ENCODE measurements at places on chromosomes 13 and 19. TPM values are rescaled to one million over a fixed set of nuclear protein-coding genes. Genes with fewer than 3 reads are reported as not detected.

- no peak for DNase-seq
These were observed 19.0 kb upstream of the POP4 start for GRCh38 chr19:29587059-29587458.

Gene ADM5
- 9.2 TPM for total RNA-seq

- DNase-seq: no peak
These were observed 20.6 kb downstream of the MTMR6 start for GRCh38 chr13:25266706-25267105.

GRCh38 chr19:40718774-40719391, 2.0 kb downstream of the ITPKC start:
- DNase-seq: peak; percentile 96

- DNase-seq: peak; percentile 81
These were observed 3.9 kb downstream of the IRF2BP1 start for GRCh38 chr19:45881909-45882528.

DNA sequence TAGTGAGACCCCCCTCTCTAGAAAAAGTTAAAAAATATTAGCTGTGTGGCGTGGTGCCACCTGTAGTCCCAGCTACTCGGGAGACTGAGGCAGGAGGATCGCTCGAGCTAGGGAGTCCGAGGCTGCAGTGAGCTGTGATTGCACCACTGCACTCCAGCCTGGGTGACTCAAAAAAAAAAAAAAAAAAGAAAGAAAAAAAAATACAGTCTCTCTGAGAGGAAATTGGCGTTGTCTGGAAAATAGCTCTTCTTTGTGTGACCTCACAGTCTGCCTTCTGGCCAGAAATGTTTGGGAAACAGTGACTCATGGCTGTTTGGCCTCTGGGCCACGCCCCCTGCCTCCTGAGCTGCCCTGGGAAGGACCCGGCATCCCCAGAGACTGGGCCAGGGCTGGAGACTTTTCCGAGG, 10.7 kb downstream of the MARCHF2 start:
- peak; percentile 41 for DNase-seq

DNA sequence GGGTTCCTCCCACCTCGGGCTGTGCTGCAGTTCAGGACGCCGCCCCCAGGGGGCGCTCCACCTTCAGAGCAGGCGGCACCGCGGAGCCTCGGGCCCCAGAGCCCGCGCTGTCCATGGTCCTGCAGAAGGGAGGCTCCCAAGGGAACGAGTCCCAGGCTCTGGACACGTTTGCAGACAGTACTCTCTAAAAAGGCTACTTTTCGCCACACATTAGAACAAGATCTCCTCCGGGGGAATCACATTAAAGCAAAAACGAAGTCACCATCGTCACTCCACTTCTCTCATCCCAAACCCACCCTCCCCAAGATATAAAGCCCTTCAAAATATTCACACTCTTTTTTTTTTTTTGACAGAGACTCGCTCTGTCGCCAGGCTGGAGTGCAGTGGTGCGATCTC, 4.6 kb upstream of the SIGLEC10 start:
- DNase-seq: peak; percentile 96

Gene ZNF441
- total RNA-seq: 1.1 TPM

All from HT-29 (cell line).